ENCODE measurements at places on chromosomes 2 and 18.

- no peak for DNase-seq
Measured at GRCh38 chr18:55290898-55291297, 297.1 kb downstream of the TCF4 start.

GRCh38 chr2:201220102-201220570 is 37.2 kb downstream of the CASP10 start:
- no peak for DNase-seq

DNA sequence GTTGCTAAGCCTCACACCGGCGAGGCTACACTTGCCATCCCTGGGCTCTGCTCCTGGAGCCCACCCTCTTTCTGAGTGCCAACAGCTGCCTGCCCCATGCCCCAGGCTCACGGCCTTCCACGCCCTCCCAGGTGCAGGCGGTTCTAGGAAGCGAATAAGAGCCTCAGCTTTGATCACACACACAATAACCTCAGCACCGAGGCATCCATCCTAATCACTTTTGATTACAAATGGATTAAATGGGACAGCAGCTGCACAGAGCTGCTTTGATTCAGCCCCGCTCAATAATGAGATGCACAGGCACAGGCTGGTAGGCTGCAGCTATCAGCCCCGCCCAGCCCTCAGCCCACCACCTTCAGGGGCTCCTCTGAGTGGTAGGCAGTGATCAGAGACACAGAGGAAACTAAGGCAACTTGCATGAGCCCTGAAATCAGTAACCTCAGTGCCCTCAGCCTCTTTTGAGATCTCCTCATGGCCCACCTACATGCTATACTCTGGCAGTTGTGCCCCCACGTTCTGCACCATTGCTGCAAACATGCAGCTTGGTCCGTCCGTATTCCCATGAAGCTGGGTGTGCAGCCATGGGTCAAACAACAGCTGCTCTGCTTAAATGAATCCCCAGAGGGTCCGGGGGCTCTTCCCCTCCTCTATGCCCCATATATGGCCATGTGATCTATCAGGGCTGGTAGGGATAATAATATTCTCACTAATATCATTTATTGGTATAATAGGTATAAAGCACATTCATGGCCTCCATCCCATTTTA is 171.4 kb downstream of the SETBP1 start:
- DNase-seq = no peak

DNA sequence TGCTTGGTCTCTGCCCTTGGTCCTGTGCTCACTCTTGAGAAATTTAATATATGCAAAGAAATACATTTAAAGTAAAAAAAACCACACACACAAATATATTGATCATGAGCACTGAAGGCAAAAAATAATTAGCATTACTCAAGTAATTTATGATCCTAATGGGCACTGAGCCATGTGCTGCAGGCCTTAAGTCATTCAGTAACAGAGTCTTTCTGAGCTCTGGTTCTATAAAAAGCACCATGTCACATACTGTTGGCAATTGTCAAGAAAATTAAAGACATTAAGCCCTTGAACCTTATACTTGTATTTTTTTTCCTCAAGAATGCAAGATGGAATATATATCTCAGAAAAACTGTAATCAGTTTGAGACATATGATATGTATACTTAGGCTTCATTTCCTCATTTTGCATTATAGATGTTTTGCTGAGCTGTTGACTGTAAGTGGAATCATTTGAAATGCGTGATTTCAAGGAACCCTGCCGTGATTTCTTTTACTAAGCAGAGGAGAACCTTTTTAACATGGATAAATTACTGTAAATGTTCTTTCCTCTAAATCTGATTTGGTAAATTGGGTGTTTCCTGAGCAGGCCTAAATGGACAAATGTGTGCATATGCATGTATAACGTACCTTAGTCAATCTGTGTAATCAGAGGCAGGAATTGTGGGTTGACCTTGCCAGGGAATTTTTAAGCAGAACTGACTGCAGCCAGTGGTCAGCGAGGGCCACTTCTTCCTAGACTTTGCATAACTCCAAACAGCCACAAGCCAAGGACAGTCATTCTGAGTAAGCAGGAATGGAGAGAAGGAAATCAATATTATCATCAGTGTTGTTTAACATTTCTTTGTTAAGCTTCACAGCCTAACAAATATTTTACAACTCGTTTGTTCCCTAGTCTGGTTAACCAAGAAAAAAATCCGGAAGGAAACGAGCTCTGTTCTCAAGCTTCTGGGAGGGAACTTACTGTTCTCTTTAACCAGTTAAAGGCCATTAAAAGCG is 191.5 kb upstream of the ATP5MC3 start:
- no peak for DNase-seq

GRCh38 chr18:55748227-55748738 is 160.3 kb upstream of the TCF4 start:
- no peak for DNase-seq

- DNase-seq = peak; percentile 79
Measured at GRCh38 chr2:207143215-207144172, 22.3 kb downstream of the KLF7 start.

GRCh38 chr2:105391763-105392662 is 6.8 kb downstream of the FHL2 start:
- DNase-seq = no peak

- DNase-seq = no peak
Measured at GRCh38 chr2:126571403-126571802, 84.6 kb upstream of the GYPC start.

DNA sequence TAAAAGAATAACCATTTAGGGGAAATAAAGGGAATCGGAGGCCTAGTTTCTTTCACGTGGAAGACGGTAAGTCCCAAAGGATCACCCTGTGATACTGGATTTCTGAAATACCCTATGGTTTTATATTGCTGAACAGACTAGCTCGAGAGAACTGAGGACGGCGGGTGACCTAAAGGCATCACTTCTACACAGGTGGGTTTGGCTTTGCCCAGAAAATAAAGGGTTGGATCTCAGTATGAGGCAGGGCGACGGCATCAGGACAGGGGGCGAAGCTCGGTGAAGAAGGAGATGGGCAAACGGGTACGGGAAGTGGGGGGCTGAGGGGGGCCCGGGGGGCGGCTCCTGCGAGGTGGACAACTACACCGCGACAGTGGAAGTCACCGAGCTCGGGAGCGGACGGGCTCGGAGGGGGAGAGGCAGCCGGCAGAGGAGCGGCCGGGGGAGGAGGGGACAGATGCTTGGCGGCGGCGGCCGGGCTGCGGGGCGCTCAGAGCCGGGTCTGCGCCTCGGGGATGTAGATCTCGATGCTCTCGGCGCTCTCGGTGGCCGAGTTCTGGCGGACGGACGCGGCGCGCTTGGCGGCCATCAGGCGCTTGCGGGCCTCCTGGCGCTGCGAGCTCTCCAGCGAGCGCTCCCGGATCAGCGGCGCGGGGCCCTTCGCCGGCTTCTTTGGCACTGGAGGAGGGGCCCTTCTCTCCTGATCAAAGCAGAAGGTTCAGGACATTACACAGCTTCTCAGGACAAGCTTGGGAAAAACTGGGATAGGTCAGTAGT is 48.9 kb downstream of the TGIF1 start:
- peak; percentile 69 for DNase-seq

- no peak for DNase-seq
Measured at GRCh38 chr2:101064505-101064867, 62.4 kb downstream of the RPL31 start.

DNA sequence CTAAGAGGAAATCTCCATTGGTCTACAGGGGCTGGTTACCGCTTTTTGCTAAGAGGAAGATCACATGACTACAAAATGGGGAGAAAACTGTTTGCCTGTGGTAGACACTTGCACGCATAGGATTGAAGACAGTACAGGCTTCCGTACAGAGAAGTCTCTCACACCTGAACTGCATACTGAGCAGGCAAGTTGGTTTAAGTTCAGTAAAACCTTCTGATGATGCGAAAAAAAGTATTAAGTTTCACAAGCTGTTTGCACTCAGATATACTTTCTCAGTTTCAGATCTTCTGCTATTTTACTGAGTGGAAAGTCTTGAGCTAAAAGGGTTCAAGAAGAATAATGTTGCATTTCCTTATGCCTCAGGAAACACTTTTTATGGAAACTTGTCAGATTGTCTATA is 292.2 kb upstream of the MC4R start:
- no peak for DNase-seq

All from upper lobe of right lung (tissue), 1 donor.